Upper lobe of right lung (tissue), 1 donor: ENCODE measurements at places on chromosomes 11 and 22. TPM values are rescaled to one million over a fixed set of nuclear protein-coding genes. Genes with fewer than 3 reads are reported as not detected.

- DNase-seq = no peak
Measured at GRCh38 chr11:48011798-48012391, 31.5 kb downstream of the PTPRJ start.

- no peak for DNase-seq
Measured at GRCh38 chr11:30510750-30511149, 75.4 kb downstream of the MPPED2 start.

DNA sequence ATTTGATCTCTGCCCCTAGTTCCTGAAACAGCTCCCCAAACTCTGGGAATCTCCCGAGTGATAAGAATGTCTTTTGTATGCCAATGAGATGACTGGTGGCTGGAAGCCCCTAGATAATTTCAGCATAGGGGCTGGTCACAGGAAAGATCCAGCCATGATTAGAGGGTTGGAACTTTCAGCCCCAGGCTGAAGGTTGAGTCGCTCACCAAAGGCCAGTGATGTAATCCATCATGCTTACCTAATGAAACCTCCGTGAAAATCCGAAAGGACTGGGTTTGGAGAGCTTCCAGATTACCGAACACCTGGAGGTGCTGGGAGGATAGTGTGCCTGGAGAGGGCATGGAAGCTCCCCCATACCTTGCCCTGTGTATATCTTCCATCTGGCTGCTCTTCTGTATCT is 26.0 kb downstream of the LRRC32 start:
- no peak for DNase-seq

The SYT13 gene
- not detected for total RNA-seq

The NLRP14 gene
- not detected for total RNA-seq

DNA sequence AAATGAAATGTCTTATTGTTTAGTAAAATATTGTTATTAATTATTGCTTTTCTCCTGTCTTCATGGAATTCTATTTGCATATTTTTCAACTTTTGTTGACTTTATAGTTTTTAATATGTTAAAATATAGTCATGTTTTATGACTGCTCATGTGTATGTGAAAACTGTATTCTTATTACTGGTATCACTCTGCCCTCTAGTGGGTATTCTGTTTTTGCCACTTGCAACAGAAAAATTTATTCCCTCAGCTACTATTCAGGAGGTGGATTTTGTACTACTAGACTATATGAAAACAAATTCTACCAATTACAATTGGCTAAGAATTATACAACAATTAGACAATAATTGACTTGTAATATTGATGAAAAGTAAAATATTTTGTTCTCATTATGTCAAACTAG is 45.0 kb downstream of the OR4C6 start:
- no peak for DNase-seq

- no peak for DNase-seq
Measured at GRCh38 chr11:22512457-22512856, 113.2 kb downstream of the FANCF start.

- no peak for DNase-seq
Measured at GRCh38 chr11:102343809-102344208, 3.2 kb upstream of the BIRC2 start.

DNA sequence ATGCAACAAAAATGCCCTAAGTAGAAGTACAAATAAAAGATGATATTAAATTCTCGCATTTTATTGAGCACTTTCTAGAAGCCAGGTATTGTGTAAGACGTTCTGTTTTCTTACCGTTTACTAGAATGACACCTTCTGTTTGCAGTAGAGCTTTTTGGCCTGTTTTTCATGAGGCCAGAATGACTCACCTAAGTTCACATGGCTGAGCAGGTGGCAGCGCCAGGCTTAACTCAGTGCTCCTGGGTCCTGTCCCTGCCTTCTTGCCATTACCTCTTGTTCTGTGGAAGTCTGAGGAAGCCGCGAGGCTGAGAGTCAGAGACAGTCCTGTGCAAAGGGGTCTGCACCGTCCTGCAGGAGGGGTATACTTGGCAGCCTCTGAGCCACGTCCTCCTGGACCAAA is 113.8 kb downstream of the ATXN10 start:
- DNase-seq = no peak

The POU2AF2 gene
- not detected for total RNA-seq

The SYT12 gene
- not detected for total RNA-seq

DNA sequence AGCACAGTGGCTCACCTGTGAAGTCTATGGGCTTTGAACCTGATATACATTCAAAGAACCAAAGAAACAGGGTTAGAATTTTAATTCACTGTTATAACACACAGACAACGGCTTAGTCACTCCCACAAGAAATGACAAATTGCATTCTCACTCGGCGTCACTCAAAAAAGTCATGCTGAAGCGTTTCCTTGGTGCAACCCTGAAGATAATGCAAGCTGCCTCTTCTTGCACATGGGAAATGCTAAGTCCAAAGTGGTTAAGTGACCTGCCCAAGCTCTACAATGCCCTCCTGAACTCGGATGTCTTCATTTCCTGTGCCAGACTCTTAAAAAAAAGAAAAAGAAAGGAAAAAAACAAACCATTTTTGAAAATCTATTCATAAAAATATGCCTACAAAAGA is 10.0 kb downstream of the LGR4 start:
- DNase-seq = no peak

DNA sequence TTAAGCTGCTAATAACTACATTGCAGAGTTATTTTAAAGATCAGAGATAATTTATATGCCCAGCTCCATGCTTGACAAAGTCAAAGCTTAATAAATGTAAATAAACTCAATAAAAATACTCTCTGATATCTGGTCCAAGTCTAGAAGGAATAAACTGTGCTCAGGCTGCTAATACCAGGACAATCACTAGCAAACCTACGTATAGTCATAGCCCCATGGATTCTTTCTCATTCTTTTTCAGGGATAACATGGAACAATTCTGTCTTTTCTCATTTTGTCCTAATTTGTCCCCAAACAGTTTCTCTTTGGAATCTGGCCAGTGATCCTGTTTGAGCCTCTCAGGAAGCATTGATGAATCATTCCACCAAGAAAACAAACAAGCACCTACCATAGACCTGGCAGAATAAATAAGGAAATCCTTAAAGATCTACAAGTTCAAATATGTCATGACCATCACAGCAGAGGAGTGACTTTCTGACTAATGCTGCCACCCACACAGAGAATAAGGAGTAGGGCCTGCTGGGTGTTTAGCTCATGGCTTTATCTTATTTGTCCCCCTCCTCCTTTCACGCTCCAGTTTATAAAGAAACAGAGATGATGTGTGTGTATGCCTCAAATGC is 14.1 kb upstream of the B3GNT6 start:
- DNase-seq = no peak

- DNase-seq = no peak
Measured at GRCh38 chr22:42994276-42994916, 20.6 kb downstream of the PACSIN2 start.

GRCh38 chr11:18720808-18721560 is 5.0 kb downstream of the IGSF22 start:
- DNase-seq = peak; percentile 87

The CACNA1I gene
- 0.32 TPM for total RNA-seq

The KIAA0930 gene
- total RNA-seq = 79.5 TPM

GRCh38 chr11:88324562-88325345 is 12.8 kb downstream of the CTSC start:
- no peak for DNase-seq

The ABTB2 gene
- total RNA-seq = 3.2 TPM

- DNase-seq = peak; percentile 84
Measured at GRCh38 chr11:64876835-64877341, 1.5 kb downstream of the EHD1 start.

- DNase-seq = peak; percentile 67
Measured at GRCh38 chr11:67119585-67120391, 725 bp downstream of the KDM2A start.

DNA sequence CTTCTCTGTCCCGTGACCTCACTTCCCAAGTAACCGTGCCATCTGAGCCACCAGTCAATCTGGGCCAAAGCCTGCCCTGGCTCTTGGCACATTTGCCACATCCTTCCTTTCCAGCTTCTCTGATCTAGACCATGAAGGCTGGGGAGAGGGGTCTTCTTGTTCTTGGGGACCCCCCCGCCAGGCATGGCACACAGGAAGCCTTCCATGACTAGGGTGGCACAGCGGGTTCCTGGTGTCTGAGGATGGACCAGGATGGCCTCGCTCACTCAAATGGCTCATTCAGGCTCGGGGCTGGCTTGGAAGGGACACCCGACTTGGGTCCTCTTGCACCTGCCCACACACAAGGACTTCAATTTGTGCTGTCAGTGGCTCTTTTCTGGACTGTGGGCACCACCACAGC is 121.3 kb downstream of the BCR start:
- no peak for DNase-seq

DNA sequence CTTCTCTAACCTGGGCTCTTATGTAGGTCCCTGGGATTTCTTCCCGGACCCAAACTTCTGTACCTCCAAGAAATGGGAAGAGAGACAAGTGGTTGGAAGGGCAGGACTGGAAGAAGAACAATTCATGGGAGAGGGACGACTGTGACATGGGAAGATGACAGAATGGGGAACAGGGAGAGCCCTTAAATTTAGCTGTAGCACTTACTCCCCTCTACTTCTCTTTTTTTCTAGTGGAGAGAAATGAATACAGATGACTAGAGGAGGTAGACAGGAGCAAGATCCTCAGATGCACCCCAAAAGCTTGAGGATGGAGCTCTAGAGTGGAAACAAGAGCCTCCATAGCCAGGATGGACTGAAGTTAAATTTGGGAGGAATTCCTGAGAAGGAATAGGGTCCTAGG is 2.3 kb downstream of the RHOG start:
- no peak for DNase-seq

DNA sequence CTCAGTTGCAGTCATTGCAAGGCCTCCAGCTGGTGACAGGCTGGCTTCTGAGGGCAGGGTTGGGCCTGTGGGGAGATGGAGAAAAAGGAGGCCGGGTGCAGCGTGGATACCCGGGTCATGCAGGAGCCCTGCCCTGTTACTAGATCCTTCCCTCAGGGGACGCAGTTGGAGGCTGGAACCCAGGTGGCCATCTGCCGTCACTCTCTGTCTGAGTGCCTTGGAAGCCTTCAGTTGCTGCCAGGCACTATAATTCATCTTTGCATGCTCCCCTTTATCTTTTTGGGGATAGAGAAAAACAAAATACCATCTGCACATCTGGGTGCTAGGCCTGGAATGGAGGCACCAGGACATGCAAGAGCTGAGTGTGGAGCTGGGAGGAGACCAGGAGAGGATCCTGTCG is 82.7 kb downstream of the TP53I11 start:
- DNase-seq = no peak
